ENCODE measurements at places on chromosomes 7 and 10. TPM values are rescaled to one million over a fixed set of nuclear protein-coding genes. Genes with fewer than 3 reads are reported as not detected.

Gene SLC39A12
- total RNA-seq, result not detected

Gene CRHR2
- 1.1 TPM for total RNA-seq

DNA sequence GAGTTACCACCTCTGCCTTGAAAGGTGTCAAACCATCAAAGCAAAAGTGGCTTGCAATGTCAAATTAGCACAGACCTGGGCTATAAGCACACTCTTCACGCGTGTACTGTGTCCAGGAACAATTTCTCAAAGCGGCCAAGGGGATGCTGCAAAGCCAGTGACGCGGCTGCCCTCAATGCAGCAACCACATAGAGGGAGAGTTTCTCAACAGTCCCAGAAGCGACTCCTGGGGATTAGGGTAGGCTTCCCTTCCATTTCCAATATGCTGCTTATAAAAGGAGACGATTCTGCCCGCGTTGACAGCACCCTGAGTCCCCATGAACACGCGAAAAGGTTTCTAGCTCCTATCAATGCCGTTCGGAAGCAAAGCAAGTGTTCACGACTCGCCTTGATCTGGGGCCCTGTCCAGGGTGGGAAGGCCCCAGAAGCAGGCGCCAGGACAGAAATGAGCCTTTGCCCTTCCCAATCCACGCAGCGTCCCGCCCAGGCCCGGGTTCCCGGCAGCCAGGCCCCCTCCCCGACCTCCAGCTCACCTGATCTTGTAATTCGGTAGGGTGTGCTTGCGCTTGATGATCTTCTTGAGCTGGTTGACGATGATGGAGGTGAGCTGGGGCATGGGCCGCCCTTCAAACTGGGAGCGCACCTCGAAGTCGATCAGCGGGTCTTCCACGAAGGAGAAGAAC is 1.3 kb downstream of the PDZD8 start:
- peak; percentile 62 for DNase-seq

- no peak for DNase-seq
Measured at GRCh38 chr7:22208799-22209198, 148.2 kb downstream of the RAPGEF5 start.

DNA sequence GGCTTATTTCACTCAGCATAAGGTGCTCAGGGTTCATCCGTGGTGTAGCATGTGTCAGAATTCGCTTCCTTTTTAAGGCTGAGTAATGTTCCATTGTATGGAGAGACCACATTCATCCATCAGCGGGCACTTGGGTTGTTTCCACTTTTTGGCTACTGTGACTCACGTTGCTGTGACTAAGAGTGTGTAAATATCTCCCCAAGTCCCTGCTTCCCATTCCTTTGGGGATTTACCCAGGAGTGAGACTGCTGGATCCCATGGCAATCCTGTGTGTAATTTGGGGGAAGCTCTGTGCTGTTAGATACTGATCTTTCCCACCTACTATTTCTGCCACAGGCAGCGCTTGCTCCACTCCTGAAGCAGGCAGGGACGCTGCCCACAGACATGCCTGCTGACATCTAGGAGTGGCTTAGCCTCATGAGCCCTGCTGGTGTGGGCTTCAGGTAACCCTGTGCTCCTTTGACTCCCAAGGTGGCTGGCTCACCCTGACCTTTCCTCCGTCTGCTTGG is 346.0 kb downstream of the FRMD4A start:
- no peak for DNase-seq
